Skin of body (tissue), 3 donors: ENCODE measurements at places on chromosomes 5 and 9.

- DNase-seq: no peak
Measured at GRCh38 chr5:60014331-60014730, 120.8 kb upstream of the PDE4D start.

DNA sequence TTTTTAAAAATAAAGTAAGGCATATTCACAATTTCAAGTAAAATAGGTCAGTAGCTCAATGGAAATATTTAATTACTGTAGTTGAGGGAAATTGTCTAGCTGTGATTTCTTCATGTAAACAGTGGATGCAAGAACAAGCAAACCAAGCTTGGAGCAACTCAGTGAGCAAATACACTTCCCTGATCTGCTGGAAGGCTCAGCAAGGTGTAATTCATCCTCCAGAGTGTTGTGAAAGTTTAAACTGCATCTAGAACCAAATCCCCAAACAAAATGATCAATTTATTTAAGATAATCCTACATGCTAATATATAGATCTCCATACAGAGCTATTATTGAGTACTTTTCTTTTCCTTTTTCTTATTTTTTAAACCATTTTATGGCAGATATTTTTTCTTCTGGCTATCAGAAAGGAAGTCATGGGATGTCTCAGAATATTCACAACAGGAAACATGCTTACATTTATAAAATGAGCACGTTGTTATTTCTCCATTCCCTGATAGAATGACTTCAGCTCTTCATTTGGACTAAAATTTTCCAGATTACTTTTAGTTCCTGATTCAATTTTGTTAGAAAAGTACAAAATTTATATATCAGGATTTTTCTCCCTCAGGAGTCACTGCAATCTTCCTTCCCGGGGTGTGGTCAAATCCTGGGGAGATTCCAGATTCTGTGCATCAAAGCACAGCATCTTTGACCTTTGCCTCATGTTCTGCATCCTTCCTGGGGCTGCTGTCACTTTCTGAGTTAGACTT is 219.2 kb upstream of the ELL2 start:
- DNase-seq: no peak

- DNase-seq: no peak
Measured at GRCh38 chr5:66248874-66249273, 104.8 kb downstream of the SREK1 start.

- DNase-seq: no peak
Measured at GRCh38 chr5:113380807-113381326, 53.9 kb downstream of the TSSK1B start.

DNA sequence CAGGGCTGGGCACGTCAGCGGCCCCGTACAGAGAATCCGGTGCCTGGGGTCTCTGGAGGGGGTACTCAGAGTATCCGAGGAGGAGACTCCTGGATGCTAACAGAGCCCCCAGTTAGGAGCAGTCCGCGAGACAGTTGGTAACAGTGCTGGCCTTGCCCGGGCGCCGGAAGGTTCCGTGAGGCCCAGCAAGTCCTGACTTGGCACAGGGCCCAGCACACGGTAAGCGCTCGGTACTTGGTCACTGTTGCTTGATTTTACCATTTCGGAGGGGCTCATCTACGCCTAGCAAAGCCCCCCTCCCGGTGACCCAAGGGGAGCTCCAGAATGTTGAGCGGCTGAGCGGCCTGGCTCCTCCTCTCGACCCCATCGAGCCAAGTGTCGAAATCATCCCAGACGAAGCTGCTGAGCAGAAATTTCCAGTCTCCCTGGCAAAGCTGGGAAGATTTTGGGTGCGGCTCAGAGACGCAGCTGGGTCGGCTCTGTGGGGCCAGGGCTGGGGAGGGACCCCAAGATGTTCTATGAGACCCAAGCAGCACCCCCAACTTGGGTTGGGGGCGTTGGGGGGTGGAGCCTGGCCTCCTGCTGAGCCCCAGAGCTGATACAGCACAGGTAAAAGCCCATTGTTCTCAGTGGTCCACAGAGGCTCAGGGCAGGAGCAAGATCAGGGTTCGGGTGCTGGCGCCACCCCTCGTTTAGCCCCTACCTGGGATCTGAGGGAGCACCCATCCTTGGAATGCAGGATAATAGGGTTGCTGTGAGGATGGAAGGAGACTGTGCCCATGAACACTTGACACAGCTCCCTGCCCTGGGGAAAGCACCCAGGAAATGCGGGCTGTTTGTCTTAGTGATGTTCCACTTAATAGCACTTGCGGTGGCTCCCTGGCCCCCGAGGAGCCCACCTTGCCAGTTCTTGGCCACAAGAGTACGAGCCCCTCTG is 137.2 kb downstream of the C9orf50 start:
- peak; percentile 97 for DNase-seq

- DNase-seq: no peak
Measured at GRCh38 chr5:42940853-42941252, 99.3 kb downstream of the ANXA2R start.
